ENCODE measurements at places on chromosomes 1 and 21. TPM values are rescaled to one million over a fixed set of nuclear protein-coding genes. Genes with fewer than 3 reads are reported as not detected.

Gene CHD5
- not detected for total RNA-seq

Gene WDR64
- not detected for total RNA-seq

DNA sequence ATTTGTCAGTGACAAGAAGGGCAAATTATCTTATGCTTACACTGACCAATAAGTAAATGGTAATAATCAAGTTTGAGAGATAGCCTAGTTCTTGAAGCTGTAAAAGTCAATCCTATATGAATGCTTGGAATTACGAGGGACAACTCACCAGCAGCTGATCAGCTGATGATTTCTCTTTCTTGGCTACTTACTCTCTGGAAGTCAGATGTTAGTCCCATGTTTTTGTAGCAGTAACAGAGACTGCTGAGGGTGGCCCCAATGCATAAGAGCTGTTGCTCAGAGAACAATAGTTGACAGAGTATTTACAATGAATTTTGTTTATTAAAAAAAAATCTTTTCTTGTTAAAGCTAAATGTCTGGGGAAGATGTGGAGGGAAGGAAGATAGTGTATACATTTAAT lies 39.3 kb downstream of the CD160 start:
- H3K4me3 ChIP-seq = no peak overlapping the region
- DNase-seq = no peak
- H3K4me1 ChIP-seq = no peaks in the 10 kb centered on the region

- H3K4me1 ChIP-seq = no peaks in the 10 kb centered on the region
- no peaks in the 10 kb centered on the region for H3K27me3 ChIP-seq
- DNase-seq = no peak
- no peak overlapping the region for H3K27ac ChIP-seq
Measured at GRCh38 chr1:179775009-179775408, 31.9 kb downstream of the FAM163A start.

DNA sequence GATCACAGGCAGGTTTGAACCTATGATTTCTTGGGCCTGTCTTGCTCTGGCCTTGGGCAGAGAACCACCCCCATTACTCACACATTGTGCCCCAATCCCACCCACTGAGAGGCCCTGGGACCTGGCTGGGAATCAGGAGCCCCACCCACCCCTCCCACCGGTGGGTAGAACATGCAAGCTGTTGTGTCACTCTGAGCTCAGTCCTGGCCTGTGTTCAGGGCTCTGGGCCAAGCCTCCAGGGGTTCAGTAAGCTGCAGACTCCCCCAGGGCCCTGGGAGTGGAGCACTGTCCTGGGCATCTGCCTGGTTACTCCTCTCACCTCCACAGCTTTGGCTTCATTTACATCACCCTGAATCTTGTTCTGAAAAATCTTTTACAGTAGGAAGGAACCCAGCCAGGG lies 270.5 kb downstream of the RRAGC start:
- H3K4me3 ChIP-seq = no peak overlapping the region
- H3K27me3 ChIP-seq = no peaks in the 10 kb centered on the region
- DNase-seq = no peak

- H3K27me3 ChIP-seq = no peaks in the 10 kb centered on the region
- no peak overlapping the region for H3K4me3 ChIP-seq
- DNase-seq = no peak
- no peak overlapping the region for H3K27ac ChIP-seq
- H3K4me1 ChIP-seq = no peaks in the 10 kb centered on the region
Measured at GRCh38 chr1:214856843-214857242, 225.7 kb upstream of the KCNK2 start.

Gene PADI2
- total RNA-seq = 0.57 TPM

GRCh38 chr1:73998348-73998959 lies 199.5 kb downstream of the LRRIQ3 start:
- H3K4me1 ChIP-seq = no peaks in the 10 kb centered on the region
- no peaks in the 10 kb centered on the region for H3K36me3 ChIP-seq
- no peak overlapping the region for H3K27ac ChIP-seq
- no peak overlapping the region for H3K4me3 ChIP-seq
- DNase-seq = no peak

DNA sequence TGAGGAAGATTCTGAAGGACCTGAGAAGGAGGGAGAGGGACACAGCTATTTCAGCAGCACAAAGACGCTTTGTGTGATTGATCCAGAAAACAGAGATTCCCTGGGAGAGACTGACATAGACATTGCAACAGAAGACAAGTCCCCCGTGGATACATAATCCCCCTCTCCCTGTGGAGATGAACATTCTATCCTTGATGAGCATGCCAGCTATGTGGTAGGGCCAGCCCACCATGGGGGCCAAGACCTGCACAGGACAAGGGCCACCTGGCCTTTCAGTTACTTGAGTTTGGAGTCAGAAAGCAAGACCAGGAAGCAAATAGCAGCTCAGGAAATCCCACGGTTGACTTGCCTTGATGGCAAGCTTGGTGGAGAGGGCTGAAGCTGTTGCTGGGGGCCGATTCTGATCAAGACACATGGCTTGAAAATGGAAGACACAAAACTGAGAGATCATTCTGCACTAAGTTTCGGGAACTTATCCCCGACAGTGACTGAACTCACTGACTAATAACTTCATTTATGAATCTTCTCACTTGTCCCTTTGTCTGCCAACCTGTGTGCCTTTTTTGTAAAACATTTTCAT lies 161.3 kb upstream of the SGIP1 start:
- no peaks in the 10 kb centered on the region for H3K27me3 ChIP-seq
- H3K36me3 ChIP-seq = no peaks in the 10 kb centered on the region
- no peaks in the 10 kb centered on the region for H3K4me1 ChIP-seq
- no peak for DNase-seq

GRCh38 chr1:58908561-58909560 lies 125.0 kb upstream of the JUN start:
- no peaks in the 10 kb centered on the region for H3K27me3 ChIP-seq
- no peaks in the 10 kb centered on the region for H3K4me1 ChIP-seq
- no peaks in the 10 kb centered on the region for H3K36me3 ChIP-seq
- no peak for DNase-seq
- H3K4me3 ChIP-seq = no peak overlapping the region
- H3K27ac ChIP-seq = no peak overlapping the region

- no peak for DNase-seq
- H3K27ac ChIP-seq = no peak overlapping the region
- peaks cover 99% of the 10 kb centered on the region for H3K36me3 ChIP-seq
- H3K27me3 ChIP-seq = no peaks in the 10 kb centered on the region
- H3K4me1 ChIP-seq = no peaks in the 10 kb centered on the region
Measured at GRCh38 chr1:55117941-55118340, 78.6 kb downstream of the PCSK9 start.

- H3K36me3 ChIP-seq = no peaks in the 10 kb centered on the region
- H3K27ac ChIP-seq = no peak overlapping the region
- no peak overlapping the region for H3K4me3 ChIP-seq
- H3K27me3 ChIP-seq = no peaks in the 10 kb centered on the region
Measured at GRCh38 chr1:116475850-116476218, 95.0 kb downstream of the CD58 start.

Measured in esophagus squamous epithelium (tissue), 5 donors.